HT1080 (cell line): ENCODE measurements at places on chromosomes 3 and 15. TPM values are rescaled to one million over a fixed set of nuclear protein-coding genes. Genes with fewer than 3 reads are reported as not detected.
A peak's percentile ranks its signal among the peaks of the same experiment; 100 is the strongest.

- peak; percentile 39 for DNase-seq
Measured at GRCh38 chr3:72245183-72245811, 460.3 kb upstream of the PROK2 start.

DNA sequence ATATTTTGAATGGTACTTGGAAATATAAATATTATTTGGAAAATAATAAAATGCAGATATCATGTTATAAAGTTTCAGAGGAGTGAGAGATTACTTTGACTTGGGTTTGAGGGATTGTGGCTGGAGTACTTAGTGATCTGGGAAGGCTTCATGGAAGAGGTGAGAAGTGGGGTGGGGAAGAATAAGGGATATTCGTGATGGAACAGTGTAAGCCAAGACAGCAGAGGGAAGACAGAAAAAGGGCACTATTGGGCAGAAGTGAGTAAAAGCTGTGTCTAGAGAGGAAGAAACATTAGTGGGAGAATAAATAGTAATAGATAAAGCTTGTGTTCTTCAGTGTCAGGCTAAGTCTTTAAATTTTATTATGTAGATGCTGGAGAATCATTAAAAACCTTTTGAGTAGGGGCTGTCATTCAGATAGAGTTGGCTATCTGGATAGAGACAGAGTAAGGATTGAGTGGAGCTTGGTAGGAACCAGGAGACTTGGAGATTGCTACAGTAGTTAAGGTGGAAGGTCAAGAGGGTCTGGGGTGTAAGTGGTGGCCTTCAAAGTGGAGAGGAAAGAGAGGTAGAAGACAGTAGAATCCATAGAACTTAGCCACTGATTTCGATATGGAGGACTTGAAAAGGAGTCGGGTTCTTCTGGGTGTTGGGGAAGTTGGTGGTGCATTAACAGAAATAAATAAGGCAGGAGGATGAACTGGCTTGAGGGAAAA is 11.9 kb downstream of the UBE2E1 start:
- no peak for DNase-seq

- DNase-seq = no peak
Measured at GRCh38 chr3:150607267-150608065, 4.3 kb downstream of the SELENOT start.

- peak; percentile 44 for DNase-seq
Measured at GRCh38 chr15:71730277-71731144, 79.8 kb upstream of the NR2E3 start.

DNA sequence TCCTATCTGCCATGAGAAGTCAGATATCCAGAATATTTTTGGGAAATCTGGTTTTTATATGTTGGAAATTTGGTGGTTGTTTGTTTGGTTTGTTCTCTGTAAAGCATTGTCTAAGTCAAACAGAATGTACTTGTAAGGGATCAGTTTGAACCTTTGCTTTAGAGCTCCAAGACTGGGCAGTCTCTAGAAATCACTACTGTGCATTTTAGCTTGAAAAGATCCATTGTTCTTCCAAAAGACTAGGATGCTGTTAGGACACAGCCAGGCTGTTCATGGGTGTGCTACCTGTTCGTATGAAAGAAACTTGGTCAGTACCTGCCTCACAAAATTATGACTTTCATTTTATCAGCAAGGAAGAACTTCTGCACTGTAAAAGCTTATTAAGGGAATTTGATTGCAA is 182.6 kb downstream of the WDR72 start:
- DNase-seq = no peak

KIF7 gene
- 0.16 and 0.37 TPM in 2 replicates for total RNA-seq
